ENCODE measurements at places on chromosomes 16 and 17.

GRCh38 chr16:10660950-10661635, 33.6 kb downstream of the TEKT5 start:
- DNase-seq: no peak

GRCh38 chr17:64399071-64399766, 8.6 kb upstream of the PECAM1 start:
- no peak for DNase-seq

DNA sequence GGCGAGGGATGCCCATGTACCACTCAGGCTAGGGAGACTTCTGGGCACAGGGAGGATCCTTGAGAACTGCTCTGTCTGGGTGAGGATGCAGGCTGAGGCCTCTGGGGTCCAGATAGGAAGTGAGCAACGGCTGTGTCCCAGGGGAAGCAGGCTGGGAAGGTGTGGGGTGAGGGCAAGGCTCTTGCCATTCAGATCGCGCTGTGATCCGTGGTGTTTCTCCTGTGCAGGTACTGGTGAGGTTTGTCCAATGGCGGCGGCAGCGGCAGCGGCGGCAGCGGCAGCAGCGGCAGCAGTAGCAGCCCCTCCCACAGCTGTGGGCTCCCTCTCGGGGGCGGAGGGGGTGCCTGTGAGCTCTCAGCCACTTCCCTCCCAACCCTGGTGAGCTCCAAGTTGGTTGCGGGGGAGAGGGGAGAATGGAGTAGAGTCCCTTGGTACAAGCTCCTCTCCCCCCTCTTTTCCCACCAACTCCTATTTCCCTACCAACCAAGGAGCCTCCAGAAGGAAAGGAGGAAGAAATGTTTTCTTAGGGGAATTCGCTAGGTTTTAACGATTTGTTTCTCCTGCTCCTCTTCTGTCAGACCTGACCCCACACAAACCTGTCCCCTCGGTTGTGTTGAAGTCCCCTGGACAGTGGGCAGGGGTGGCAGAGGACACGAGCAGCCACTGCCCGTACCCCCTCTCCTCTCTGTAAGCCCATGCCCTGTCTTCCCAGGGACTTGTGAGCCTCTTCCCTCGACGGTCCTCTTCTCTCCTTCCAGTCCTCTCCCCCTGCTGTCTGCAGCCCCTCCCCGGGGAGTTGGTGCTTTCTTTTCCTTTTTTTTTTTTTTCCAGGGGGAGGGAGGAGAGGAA, 1.9 kb upstream of the PRRT2 start:
- DNase-seq: peak; percentile 49

- peak; percentile 52 for DNase-seq
Observed at GRCh38 chr17:74452033-74452840, 14.2 kb upstream of the CD300A start.

- DNase-seq: no peak
Observed at GRCh38 chr17:57340160-57340981, 84.0 kb downstream of the MSI2 start.

GRCh38 chr16:71339236-71340171, 19.0 kb upstream of the CALB2 start:
- DNase-seq: no peak
